ENCODE measurements at places on chromosomes 2 and 18. TPM values are rescaled to one million over a fixed set of nuclear protein-coding genes. Genes with fewer than 3 reads are reported as not detected.

The GPD2 gene
- total RNA-seq = 21.8 TPM

The OTOS gene
- not detected for total RNA-seq

The ANAPC1 gene
- 33.5 TPM for total RNA-seq

The LYPD1 gene
- total RNA-seq = 0.18 TPM

The SELENOI gene
- 16.1 TPM for total RNA-seq

The ACADL gene
- total RNA-seq = not detected

The MAP3K2 gene
- 60.9 TPM for total RNA-seq

The EML6 gene
- total RNA-seq = 1.1 TPM

The PROKR1 gene
- total RNA-seq = not detected

The ABCG5 gene
- total RNA-seq = not detected

The DLGAP1 gene
- 0.05 TPM for total RNA-seq

The CDCA7 gene
- total RNA-seq = 5.1 TPM

The ZNF892 gene
- 7.0 TPM for total RNA-seq

The IL36G gene
- total RNA-seq = not detected

The MEP1B gene
- total RNA-seq = not detected
